ENCODE measurements at places on chromosomes 2 and 18.

GRCh38 chr2:162457046-162457445 lies 113.1 kb downstream of the GCA start:
- no peak for DNase-seq

DNA sequence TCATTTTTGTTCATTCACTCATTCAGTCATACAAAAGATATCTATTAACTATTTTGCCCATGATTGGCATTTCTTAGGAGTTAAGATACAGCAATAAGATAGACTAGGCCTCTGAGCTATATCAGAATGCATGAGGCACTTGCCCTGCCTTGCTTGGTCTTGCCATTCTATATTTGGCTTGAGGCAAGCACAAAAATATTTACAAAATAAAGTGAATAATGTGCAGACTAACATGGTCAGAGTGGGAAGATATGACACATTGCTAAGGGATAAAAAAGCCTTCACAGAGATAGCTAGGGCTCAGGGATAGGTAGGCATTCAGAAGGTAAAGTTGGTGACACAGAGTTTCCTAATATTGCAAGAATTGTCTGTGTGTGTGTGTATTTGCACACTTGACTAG lies 75.0 kb upstream of the MMADHC start:
- DNase-seq = no peak

- no peak for DNase-seq
Observed at GRCh38 chr2:20093263-20094141, 42.1 kb upstream of the LAPTM4A start.

- peak; percentile 75 for DNase-seq
Observed at GRCh38 chr2:39099870-39100728, 20.8 kb downstream of the SOS1 start.

- DNase-seq = peak; percentile 73
Observed at GRCh38 chr2:203710226-203710625, 3.8 kb downstream of the CD28 start.

DNA sequence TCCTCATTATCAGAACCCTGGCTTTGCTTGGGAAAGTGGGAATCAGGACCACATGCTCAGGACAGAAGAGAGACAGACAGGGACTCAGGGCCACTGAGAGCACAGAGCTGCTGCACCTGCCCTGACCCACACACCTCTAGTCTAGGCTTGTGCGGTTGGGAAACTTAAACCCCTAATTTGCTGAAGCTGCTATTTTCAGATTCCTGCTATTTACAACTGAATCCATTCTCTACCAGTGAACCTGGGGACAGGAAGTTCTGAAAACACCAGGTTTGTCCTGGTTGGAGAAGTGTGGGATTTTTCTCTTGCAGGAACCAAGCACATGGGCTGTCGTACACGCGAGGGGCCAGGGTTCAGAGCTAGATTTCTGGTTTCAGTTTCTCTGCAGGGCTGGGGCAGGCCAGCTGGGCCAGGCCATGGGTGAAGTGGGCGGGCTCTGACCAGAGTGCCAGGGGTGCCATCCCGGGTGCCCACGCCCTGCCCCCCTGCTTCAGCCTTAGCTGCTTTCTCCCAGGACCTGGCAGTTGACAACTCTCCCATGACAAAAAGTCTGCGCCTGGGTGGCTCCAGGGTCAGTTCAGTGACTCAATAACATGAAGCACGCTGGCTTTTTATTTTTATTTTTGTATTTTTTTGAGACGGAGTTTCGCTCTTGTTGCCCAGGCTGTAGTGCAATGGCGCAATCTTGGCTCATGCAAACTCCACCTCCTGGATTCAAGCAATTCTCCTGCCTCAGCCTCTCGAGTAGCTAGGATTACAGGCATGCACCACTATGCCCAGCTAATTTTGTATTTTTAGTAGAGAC lies 51.3 kb upstream of the SLC1A4 start:
- no peak for DNase-seq

DNA sequence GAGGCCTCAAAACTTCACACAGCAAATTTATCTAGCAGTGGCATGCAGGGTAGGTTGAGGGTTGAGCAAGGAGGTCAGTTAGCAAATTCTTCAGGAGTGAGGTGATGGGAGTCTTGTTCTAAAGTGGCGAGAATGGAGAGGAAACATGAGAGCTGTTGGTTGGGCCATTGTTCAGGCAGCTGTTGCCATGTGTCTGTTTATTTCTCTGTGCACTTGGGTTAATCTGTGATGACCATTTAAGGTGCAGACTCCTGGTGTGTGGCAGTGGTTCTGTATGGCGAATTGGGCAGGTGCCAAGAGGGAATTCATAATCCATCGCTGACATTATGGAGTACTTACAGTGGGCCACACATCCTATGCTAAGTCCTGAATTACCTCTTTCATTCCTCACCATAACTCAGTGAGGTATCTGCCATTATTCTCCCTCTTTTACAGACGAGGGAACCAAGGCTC lies 30.4 kb downstream of the TMEM178A start:
- no peak for DNase-seq

DNA sequence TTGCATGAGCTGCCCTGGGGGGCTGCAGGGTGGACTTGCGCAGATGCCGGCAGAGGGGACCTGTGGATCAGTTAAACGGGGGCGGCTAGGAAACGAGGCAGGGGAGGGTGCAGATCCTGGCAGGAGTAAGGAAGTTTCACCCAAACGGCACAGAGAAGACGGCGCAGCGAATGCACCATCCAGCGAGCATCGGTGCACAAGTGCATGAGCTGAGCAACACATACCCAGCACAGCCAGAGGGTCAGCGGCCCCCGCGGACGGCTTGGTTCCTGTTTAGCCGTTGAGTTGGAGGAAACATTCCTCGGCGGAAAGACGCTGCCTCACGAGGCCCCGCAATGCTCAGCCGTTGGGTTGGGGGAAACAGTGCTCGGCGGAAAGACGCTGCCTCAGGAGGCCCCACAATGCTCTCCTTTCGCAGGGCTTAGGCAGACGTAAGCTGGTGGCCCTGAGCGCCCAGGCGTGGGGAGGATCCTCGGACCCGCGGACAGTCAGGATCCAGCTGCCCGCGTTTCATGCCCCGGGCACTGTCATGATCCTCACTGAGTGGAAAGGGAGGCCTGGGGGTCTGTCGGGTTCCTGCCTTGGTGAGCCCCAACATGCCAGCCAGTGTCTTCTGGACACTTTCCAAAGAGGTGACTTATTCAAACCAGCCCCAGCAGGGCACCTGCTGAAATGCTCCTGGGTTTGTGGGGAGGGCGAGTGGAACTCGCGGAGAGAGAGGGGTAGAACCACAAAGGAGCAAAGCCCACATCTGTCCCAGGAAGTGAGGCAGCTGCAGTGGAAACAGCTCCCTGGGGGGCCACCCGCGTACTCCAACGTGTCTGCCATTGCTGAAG lies 86.3 kb downstream of the NDUFA10 start:
- no peak for DNase-seq

GRCh38 chr2:214699236-214699635 lies 110.2 kb downstream of the BARD1 start:
- no peak for DNase-seq

DNA sequence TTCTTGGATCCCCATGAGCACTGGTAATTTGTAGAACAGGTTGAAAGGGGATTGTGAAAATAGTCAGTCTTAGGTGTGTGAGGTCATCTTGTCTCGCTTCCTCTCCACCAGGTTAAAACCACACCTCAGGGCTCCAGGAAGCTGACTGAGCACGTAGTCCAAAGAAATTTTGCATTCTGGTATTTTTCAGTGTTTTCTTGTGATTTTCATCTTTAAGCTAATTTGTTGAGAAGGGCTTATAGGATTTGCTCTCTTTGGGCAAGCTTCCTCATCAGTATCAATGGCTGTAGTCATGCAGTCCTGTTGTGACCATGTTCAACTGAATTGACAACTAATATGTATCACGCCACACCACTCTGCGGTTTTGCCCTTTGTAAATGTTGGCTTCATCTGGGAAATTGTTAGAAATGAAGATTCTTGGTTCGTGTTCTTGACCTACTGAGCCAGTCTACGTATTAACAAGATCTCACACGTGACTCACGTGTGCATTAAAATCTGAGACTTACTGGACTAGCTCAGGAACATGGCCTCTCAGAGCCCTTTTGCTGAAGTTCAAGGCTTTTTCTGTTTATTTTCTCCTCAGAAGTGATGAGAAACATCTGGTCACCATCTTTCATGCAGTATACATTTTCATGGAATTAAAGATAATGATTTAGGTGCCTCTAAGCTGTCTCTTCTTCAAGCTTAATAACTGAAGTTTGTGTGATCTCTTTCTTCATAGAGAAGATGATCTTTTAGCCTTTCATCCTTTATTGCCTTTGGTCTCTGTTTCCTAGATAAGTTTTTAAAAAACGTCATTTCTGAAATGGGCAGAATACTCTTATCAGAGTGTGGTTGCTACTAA lies 32.8 kb downstream of the FMNL2 start:
- DNase-seq = no peak

GRCh38 chr2:23595601-23596251 lies 210.7 kb downstream of the KLHL29 start:
- DNase-seq = no peak

DNA sequence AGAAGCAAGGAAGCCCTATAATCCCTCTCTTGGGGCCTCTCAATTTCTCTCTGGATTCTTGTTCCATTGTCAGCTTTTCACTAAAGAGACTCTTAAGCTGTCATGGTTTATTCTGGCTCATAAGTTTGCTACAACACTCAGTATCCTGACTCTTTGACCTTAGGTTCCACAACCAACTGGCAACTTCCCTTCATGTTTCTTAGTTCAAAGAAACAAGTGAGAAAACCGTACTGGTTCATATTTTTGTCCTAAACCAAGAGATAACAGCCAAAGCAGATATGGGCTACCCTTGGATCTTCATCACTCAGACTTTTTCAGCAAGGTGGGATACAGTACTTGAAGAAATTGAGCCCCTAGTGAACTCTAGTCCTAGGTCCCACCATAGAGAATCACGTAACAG lies 109.9 kb upstream of the CRIM1 start:
- no peak for DNase-seq

DNA sequence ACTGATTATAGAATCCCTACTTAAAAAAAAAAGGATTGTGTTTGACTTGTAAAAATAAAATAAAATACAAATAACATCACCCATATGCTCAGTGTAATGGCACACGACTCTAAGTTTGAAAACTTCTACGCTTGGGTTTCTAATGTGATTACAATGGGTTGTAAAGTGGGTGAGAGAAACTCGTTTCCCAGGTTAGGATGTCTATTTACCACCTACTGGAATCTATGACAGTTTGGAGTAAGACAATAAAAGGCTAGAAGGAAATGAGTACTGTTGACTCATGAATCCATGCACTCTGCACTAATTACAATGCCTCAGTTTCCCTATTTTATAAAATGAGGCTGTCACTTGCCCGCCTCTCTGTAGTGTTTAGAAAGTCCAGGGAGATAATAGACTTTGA lies 204.2 kb upstream of the FBXO11 start:
- DNase-seq = no peak

GRCh38 chr2:7133521-7133920 lies 216.3 kb downstream of the RNF144A start:
- DNase-seq = no peak

- no peak for DNase-seq
Observed at GRCh38 chr2:25215232-25215631, 46.9 kb upstream of the POMC start.

- no peak for DNase-seq
Observed at GRCh38 chr2:99648178-99648844, 158.5 kb upstream of the REV1 start.

- no peak for DNase-seq
Observed at GRCh38 chr18:49648811-49649210, 87.0 kb downstream of the LIPG start.

All from activated CD4-positive, alpha-beta T cell treated with anti-CD3 and anti-CD28 coated beads, Interleukin-10, Interleukin-2, amounts not matched to agents 100 ng/mL and 50 ng/mL, durations not matched to agents 16 hours and 8 hours (primary cell).